ENCODE measurements at places on chromosomes 11 and 22.

DNA sequence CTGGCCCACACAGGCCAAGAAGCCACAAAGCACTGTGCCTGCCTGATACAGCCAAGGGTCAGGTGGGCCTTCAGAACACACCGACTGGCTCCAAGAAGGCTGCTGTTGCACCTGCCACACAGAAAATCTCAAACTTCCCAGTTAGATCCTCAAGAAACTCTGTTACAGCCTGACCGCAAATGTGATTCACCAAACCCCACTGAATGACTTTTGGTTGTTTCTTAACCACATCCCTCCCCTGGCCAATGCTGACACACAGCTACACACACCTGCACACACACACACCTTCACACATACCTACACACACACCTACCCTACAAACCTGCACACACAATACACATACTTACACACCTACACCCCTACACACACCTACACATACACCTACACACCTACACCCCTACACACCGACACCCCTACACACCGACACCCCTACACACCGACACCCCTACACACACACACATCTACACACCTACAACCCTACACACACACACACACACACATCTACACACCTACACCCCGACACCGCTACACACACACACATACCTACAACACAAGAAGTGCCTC is 31.5 kb downstream of the CDKN1C start:
- DNase-seq: no peak

- DNase-seq: no peak
Measured at GRCh38 chr22:17794726-17795542, 20.7 kb upstream of the BID start.

DNA sequence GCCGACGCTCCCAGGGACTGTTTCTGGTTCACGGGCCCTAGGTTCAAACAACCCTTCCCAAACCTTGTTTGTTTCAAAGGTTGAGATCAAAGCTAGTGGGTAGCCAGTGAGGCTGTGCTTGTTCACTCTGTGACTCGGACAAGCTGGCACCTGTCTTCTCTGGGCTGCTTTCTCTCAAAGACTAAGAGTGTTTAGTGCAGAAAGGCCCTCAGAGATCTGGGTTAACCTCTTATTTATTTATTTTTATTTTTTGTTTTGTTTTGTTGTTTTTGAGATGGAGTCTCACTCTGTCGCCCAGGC is 13.0 kb upstream of the MALAT1 start:
- DNase-seq: no peak

DNA sequence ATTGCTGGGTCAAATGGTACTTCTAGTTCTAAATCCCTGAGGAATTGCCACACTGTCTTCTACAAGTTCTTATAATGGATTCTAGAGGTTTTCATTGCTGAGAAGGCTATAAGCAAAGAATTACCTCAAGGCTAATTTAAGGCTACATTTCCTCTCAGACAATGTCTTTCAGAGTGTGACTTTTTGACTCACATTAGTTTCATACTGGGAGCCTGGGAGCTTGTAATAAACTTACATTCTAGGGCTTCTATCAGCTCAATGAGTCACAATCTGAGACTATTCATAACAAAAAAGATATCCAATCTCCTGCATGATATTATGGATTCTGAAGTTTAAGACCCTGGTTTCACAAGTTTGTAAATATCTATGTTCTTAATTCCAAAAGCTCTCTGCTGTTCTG is 408.7 kb downstream of the LRRC4C start:
- no peak for DNase-seq

DNA sequence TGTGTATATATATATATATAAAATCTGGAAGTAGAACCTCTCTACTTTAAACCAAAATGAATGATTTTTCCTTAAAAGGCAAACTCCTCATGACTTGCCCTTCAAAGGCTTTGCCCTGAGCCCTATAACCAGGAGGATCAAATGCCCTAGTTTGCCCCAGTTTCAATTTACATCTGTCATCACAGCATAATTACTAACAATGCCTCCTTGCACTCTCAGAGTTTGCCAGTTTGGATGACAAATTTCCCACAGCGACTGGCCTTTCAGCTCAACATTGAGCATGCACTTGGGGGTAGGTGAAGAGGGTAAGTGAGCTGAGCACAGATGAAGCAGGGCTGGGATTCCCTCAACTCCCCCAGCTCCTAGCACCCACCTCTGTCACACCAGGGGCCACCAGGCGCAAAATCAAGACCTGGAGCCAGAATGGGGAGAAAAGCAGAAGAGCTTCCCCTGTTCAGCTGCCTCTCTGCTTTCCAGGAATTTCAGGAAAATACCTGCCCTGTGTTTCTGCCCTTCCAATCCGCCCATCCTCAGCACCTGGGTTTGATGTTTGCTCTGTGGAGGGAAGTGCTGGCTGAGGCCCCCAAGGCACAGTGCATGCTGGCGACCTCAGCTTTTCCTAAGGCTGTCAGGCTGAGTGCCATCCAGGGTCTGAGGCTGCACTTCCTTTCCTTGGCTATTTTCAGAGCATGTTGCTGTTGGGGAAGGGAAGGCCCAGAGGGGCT is 67.5 kb downstream of the ADAMTS15 start:
- no peak for DNase-seq

- DNase-seq: no peak
Measured at GRCh38 chr11:35997902-35998520, 54.1 kb downstream of the LDLRAD3 start.

GRCh38 chr22:25113316-25113721 is 86.3 kb upstream of the CRYBB3 start:
- no peak for DNase-seq

DNA sequence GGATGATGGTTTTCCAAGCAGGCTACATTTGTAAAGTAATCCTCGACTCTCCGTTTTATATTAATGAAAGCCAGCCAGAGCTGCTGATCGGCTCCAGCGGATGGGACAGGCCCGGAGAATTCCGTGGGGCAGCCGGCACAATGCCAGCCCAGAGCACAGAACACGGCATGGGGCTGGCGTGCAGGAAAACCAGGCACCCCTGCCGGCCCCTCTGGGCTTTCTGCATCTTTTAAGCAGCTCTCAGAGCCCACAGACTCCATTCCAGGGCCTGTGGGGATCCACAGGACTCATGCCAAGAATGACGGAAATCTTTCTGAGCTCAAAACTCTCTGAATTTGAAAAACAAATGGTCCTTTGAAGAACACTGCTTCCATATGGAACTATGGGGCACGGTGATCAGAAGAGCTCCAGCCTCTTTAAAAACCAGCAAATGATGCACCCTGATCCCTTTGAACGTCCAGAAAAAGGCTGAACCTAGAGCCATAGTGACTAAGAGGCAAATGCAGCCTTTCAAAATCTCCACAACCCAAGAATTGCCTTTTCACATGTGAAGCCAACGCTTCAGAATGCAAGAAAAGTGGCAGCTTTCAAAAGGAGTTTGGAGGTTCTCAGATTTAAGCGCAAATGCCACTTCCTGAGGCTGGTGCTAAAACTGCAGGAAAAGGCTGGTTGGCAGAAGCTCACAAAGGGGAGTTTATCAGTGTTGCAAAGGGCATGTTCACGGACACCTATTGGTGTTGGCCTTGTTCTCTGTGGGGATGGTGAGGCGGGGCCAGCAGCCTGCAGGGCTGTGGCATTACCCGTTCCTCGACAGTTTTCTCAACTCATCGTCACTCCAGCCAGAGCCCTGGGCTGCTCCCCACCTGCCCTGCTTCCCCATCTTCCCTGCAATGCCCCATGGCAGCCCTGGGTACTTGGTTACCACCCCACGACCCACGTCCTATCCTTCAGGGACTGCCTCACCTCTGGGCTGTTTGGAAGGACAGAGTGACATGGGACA is 212.5 kb downstream of the CTTN start:
- DNase-seq: no peak

GRCh38 chr11:110071197-110071596 is 22.0 kb upstream of the ZC3H12C start:
- DNase-seq: no peak

DNA sequence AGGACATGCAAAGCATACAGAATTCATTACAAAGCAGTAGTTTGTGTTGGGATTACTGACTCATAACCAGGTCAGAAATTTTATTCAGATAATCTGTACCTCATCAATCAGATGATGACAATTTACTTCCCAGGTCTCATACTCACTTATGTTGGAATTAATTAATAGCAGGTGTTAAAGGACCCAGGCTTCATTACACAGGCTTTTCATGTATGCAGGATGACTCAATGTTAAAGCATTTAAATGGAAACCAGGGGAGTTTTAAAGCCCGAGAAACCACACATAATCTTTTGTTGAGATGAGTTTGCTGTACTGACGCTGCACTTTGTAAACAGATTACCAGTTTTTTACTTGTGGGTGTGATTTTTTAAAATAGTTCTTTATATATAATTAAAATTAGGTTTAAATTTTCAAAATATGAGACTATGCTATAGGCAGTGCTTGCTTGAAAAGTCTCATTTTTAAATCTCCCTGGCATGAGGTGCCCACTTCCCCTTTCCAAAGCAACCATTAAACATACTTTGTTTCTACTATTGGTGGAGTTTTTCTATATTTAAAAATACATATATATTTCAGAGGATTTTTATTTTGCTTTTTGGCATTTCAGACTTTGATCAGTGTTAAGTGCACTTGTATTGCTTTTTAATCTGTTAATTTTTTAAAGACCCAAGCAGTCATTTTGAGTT is 41.0 kb downstream of the CEP57 start:
- DNase-seq: no peak

- DNase-seq: no peak
Measured at GRCh38 chr11:102430158-102430836, 22.3 kb downstream of the TMEM123 start.

DNA sequence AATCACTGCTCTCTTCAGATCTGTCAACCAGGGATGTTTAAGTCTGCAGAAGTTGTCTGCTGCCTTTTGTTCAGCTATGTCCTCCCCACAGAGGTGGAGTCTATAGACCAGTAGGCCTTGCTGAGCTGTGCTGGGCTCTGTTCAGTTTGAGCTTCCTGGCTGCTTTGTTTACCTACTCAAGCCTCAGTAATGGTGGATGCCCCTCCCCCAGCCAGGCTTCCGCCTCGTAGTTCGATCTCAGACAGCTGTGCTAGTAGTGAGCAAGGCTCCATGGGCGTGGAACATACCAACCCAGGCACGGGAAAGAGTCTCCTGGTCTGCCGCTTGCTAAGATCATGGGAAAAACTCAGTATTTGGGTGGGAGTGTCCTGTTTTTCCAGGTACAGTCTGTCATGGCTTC is 27.6 kb upstream of the CASP12 start:
- no peak for DNase-seq

- DNase-seq: no peak
Measured at GRCh38 chr11:86303257-86303656, 1.2 kb downstream of the HIKESHI start.

GRCh38 chr11:130124096-130124495 is 35.5 kb upstream of the ST14 start:
- DNase-seq: no peak

GRCh38 chr11:92300876-92301275 is 76.3 kb downstream of the FAT3 start:
- DNase-seq: no peak

DNA sequence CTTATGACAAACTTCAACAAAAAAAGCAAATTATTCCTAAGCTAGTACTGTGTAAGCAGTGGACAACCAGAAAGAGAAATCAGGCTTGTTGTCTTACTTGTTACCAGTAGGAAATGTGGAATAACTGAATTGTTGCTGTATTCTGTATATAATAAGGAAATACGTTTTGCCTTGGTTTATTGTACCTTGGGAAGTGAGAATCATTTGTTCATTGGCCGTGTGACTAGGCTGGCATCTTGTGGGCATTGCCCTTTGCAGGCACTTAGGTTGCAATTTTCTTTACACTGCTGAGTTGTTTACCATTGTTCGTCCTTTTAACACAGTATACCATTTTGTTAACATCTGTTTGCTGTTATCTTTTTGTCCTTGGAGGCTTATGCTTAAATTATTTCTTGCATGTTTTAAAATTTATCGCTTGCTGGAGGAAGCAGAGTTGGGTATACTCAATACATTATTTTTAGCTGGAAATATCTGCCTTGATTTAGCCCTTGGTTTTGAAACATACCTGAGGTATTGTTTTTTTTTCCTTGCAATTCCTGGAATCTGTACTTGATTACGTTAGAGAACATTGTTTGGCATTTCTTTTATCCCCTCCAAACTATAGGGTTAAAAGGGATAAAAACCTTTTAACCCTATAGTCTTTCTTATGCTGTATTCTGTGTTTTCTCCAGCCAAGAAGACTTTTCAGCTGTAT is 109.3 kb downstream of the DDX10 start:
- no peak for DNase-seq

DNA sequence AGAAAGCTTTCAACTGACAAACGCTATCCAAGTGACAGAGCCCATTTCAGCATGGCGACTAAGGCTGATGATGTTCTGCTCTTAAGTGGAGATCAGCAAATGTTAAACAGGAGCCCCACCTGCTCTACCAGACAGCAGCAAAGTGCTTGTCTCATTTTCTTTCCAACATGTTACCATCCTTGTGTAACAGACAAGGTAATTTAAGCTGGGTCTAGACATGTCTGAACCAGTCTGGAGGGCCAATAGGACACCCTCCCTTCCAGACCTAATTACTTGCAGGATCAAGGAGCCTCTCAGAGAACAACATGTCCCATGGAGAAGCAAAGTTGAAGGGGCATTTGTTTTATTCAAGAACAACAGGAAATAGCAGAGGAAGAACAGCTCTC is 3.9 kb upstream of the LMO2 start:
- no peak for DNase-seq

- no peak for DNase-seq
Measured at GRCh38 chr22:30830907-30831306, 136.2 kb downstream of the OSBP2 start.

- DNase-seq: no peak
Measured at GRCh38 chr11:27839226-27839913, 139.1 kb upstream of the BDNF start.

DNA sequence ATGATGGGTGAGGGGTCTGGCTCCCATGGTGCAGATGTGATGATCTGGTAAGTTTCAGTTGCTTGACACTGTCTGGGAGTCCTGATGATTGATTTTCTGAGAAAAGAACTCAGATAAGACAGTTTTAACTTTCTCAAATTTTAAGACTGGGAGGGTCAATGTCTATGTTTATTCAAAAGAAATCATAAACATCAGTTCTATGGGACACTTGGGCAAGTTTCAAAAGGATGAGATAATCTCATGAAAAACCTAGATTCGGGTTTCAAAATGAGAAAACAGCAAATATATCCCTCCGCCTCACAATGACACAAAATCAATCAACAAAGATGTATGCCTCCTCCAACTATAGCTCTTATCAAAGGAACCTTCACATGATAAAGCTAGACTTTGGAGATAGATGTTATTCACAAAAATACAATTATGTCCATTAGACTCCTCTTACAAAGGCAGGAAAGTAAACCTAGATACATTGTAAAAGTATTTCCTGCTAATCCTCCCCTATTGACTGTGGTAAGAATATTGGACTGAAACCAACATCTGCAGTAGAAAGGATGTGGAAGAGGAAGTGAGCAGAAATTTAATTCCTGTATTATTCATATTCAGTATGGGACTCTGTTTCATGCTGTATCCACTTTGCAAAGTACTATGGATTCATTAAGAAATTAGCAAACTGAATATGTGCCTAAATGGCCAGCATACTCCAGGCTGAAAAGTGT is 21.6 kb downstream of the SVIP start:
- DNase-seq: no peak

GRCh38 chr11:103344886-103345285 is 235.7 kb downstream of the DYNC2H1 start:
- no peak for DNase-seq

- DNase-seq: no peak
Measured at GRCh38 chr11:22133776-22134175, 59.1 kb upstream of the ANO5 start.

Measured in stimulated activated CD8-positive, alpha-beta memory T cell treated with anti-CD3 and anti-CD28 coated beads, Interleukin-15, amount 100 ng/mL, for 4 hours (primary cell).